ENCODE measurements at places on chromosomes 5 and 9. TPM values are rescaled to one million over a fixed set of nuclear protein-coding genes. Genes with fewer than 3 reads are reported as not detected.

Gene FAM169A
- 23.8 TPM for total RNA-seq

- no peaks in the 10 kb centered on the region for H3K27me3 ChIP-seq
- no peak for DNase-seq
- H3K4me3 ChIP-seq, result no peak overlapping the region
- no peaks in the 10 kb centered on the region for H3K36me3 ChIP-seq
- no peak overlapping the region for H3K27ac ChIP-seq
- peaks cover 18% of the 10 kb centered on the region for H3K4me1 ChIP-seq
Observed at GRCh38 chr5:113250341-113250953, 184.3 kb downstream of the TSSK1B start.

GRCh38 chr9:87606841-87607521 is 109.3 kb downstream of the DAPK1 start:
- H3K4me3 ChIP-seq, result no peak overlapping the region
- H3K27ac ChIP-seq, result peak overlapping the region; percentile 30
- H3K4me1 ChIP-seq, result peaks cover 25% of the 10 kb centered on the region
- H3K27me3 ChIP-seq, result no peaks in the 10 kb centered on the region
- H3K36me3 ChIP-seq, result no peaks in the 10 kb centered on the region

Gene CDH9
- total RNA-seq, result 2.8 TPM

- H3K27ac ChIP-seq, result no peak overlapping the region
- no peaks in the 10 kb centered on the region for H3K27me3 ChIP-seq
- H3K4me1 ChIP-seq, result no peaks in the 10 kb centered on the region
- no peak overlapping the region for H3K4me3 ChIP-seq
Observed at GRCh38 chr5:152113401-152113800, 188.8 kb upstream of the GLRA1 start.

Gene TOR2A
- total RNA-seq, result 5.5 TPM

DNA sequence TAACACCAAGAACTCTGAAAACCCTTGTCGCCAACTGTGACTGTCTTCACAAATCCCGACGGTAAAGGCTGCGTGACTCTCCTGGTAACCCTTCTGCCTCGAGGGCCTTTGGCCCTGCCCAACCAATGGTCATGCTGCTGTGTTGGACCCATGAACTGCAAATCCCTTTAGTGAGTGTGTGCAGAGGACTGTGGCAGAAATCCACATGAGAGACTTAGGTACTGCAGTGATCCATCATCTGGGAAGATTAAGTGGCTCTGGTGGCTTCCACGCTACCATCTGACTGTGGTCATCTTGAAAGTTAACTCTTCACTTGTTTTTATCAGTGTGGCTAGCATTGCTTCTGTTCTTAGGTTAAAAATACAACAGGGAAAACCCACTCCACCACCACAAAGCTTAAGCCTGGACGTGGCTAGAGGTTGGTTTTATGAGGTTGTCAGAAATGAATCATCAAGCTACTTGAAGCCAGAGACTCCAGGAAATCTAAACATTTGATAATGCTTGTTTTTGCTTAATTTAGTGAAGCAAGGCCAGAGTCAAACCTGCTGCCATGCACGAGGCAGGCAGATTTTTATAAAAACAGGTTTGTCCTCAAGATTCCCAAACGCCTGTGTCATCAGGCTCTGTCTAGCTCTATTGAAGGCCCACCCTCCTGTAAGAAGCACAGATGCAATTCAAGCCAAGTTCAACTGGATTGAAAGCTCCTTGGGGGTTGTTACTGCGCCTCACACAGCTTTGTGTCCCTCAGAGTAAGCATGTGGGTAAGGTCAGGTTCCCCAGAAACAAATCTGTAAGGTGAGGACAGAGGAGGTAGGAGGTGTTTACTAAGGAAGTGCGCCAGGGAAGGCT is 52.7 kb upstream of the ERCC6L2 start:
- peaks cover 9% of the 10 kb centered on the region for H3K4me1 ChIP-seq
- H3K27me3 ChIP-seq, result no peaks in the 10 kb centered on the region
- H3K4me3 ChIP-seq, result no peak overlapping the region

DNA sequence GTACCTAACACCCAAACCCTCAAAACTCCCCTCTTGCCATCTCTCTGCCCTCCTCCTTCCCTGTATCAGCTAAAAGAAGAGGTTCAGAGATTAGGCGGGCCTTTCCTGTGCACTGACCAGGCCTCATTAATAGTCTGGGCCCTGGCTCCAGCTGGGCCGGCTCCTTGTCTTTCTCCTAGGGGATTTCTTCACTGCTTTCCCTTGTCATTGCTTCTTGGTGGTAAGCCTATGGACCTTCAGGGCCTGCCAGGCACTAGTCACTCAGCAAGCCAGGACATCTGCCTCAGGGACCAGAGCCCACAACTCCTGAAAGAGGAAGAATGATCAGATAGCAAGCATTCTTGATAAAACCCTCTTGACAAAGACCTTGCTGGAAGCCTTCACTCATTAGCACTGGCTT is 50.9 kb downstream of the MRRF start:
- peaks cover 2% of the 10 kb centered on the region for H3K4me1 ChIP-seq
- H3K36me3 ChIP-seq, result no peaks in the 10 kb centered on the region
- no peak for DNase-seq
- H3K4me3 ChIP-seq, result no peak overlapping the region
- no peaks in the 10 kb centered on the region for H3K27me3 ChIP-seq
- H3K27ac ChIP-seq, result peak overlapping the region; percentile 41

Measured in neural progenitor cell (in vitro differentiated cells).